ENCODE measurements at places on chromosomes 4 and X.

GRCh38 chr4:85637778-85638177 is 162.8 kb downstream of the ARHGAP24 start:
- DNase-seq = no peak

DNA sequence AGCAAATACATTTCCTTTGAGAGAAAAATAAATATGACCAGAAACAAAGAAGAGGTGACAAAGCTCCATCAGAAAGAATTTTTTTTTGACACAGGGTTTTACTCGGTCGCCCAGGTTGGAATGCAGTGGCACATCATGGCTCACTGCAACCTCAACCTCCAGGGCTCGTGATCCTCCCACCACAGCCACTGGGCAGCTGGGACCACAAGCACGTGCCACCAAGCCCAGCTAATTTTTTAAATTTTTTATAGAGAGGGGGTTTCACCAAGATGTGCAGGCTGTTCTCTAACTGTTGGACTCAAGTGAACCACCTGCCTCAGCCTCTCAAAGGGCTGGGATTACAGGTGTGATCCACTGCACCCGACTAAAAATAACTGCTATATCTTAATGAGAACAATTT is 10.3 kb downstream of the ADH5 start:
- DNase-seq = no peak

GRCh38 chr4:5143306-5143861 is 92.1 kb downstream of the STK32B start:
- no peak for DNase-seq

- DNase-seq = no peak
Observed at GRCh38 chr4:24413311-24413784, 171.0 kb downstream of the DHX15 start.

DNA sequence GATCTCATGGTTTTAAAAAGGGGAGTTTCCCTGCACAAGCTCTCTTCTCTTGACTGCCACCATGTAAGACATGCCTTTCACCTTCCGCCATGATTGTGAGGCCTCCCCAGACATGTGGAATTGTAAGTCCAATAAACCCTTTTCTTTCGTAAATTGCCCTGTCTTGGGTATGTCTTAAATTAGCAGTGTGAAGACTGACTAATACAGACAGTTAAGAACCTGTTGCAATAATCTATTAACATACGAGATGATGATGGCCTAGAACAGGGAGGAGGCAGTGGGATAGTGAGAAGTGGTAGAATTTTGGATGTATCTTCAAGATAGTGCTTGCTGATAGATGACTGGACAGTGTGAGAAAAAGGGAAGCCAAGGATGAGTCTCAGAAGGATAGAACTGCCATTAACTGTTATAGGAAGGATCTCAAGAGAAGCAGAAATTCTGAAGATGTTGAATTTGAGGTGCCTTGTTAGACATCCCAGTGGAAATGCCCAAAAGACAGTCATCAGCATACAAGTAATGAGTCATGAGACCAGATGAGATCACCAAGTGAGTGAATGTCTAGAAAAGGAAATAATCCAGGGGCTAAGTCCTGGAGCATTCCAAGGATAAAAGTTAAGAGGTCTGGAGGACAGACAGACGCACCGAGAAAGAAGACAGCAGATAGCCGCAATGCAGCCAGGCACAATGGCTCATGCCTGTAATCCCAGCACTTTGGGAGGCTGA is 38.8 kb upstream of the UGDH start:
- DNase-seq = peak; percentile 42

GRCh38 chrX:154412468-154412867 is 1.1 kb downstream of the TAFAZZIN start:
- DNase-seq = no peak

- DNase-seq = no peak
Observed at GRCh38 chrX:148024425-148025148, 43.5 kb downstream of the FMR1NB start.

- no peak for DNase-seq
Observed at GRCh38 chr4:65383589-65384305, 286.5 kb downstream of the EPHA5 start.

All from T1000 (cell line).